ENCODE measurements at places on chromosomes 6 and 20. TPM values are rescaled to one million over a fixed set of nuclear protein-coding genes. Genes with fewer than 3 reads are reported as not detected.
A peak's percentile ranks its signal among the peaks of the same experiment; 100 is the strongest.

The PERP gene
- 28.9 TPM for total RNA-seq

The SLC22A2 gene
- 0.86 TPM for total RNA-seq

The SPTLC3 gene
- 0.42 TPM for total RNA-seq

The PTPRK gene
- total RNA-seq: 47.9 TPM

The SLC4A11 gene
- total RNA-seq: 29.4 TPM

The THBD gene
- total RNA-seq: 0.15 TPM

The OR12D3 gene
- total RNA-seq: not detected

The ANGPT4 gene
- 0.07 TPM for total RNA-seq

The DACT2 gene
- 1.8 TPM for total RNA-seq

The DPPA5 gene
- 1.2 TPM for total RNA-seq

The GPX5 gene
- not detected for total RNA-seq

The CUL9 gene
- 15.2 TPM for total RNA-seq

The RNF39 gene
- total RNA-seq: 0.26 TPM

The DEFB121 gene
- not detected for total RNA-seq

The ATP6V1G2 gene
- 3.6 TPM for total RNA-seq

The PI3 gene
- total RNA-seq: not detected

GRCh38 chr6:73028893-73029450 lies 196.3 kb downstream of the KHDC1L start:
- no peak for DNase-seq

GRCh38 chr6:5723841-5724691 lies 282.7 kb downstream of the NRN1 start:
- no peak for DNase-seq

GRCh38 chr20:17794400-17794799 lies 94.6 kb downstream of the BANF2 start:
- no peak for DNase-seq

- peak; percentile 26 for DNase-seq
These were observed 43.4 kb downstream of the PLCG1 start for GRCh38 chr20:41180599-41181333.

DNA sequence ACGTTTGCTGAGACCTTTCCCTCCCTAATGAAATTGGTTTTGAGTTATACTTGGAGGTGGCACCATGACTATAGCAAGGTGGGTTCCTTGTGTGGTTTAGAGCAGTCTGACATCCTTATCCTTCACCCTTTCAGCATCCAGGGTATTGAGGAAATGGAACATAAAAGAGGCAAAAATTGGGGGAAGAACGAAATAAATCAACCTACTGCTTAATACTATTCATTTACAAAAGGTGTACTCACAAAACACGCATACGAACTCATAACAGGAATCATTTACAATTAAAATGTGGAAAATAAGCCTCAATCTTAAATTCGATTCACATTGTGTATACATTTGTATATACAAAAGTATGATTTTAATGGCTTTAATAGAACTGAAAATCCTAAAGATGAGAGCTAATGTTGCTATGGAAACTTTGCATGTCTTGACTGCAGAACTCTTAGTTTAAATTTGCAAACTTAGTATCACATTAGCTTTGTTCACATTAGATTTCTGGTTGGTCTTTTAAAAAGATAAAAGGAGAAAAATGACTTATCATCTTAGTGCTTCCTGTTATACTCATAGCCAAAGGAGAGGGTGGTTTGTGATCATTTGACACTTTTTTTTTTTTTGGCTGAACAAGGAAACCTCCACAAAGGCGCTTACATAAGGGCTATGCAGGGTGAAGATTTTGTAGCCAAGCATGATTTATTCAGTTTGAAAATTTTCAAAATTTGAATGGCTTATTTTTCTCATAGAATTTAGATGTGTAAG lies 76.1 kb upstream of the ATXN1 start:
- no peak for DNase-seq

- no peak for DNase-seq
These were observed 132.0 kb downstream of the PHACTR3 start for GRCh38 chr20:59736366-59736765.

GRCh38 chr20:44696315-44696714 lies 18.9 kb upstream of the CCN5 start:
- DNase-seq: no peak

DNA sequence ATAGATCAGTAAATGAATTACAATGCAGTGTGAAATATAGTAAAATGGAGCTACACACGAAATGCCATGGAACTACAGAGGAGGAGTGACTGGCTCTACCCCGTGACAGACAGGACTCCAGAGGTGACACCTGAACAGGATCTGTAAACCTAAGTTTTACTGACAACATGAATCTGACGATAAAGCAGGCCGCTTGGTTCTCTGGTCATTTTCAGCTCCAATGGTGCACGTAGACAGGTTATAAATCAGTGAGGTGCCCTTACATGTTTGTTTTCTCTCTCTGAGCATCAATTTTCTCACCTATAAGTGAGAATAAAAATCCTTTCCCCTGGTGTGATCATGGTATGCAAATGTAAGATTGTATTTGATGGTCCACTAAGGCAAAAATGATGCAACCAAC lies 301.7 kb upstream of the PLN start:
- DNase-seq: no peak

DNA sequence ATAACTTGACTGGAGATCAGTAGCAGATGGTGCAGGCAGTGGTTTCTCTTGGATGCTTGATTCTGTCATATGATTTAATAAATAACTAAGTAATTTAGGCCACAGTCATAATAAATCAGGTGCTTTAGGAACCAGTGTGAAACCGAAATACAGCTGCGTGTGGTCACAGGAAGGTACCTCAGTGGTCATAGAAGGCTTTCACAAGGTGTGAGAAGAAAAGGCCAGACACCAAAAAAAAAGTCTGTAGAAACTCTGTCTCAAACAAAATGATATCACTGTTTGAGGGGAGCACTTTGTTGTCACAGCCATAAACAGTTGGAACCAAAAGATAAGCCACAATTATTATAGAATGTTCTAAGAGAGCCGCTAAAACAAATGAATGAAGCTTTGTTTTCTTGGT lies 56.5 kb downstream of the ARMC2 start:
- no peak for DNase-seq

- DNase-seq: no peak
These were observed 280.2 kb downstream of the ESR1 start for GRCh38 chr6:152087701-152088100.

DNA sequence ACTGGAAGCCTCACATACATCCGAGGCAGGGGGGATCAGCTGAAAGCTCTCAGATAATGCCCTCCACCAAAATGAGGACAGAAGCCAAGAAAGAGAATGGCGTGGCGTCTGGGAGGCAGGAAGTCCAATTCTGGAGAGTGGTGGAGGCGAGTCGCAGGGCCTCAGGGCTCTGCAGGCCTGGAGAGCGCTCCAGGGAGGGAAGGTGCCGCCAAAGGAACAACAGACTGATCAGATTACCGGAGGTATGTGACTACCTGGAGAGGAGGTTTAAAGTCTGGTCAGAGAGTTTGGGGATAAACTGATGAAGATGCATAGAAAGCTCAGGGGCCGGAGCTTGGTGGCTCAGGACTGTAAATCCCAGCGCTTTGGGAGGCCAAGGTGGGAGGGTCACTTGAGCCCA lies 11.2 kb upstream of the IP6K3 start:
- DNase-seq: no peak

- no peak for DNase-seq
These were observed 9.2 kb upstream of the PREX1 start for GRCh38 chr20:48837014-48837413.

- no peak for DNase-seq
These were observed 655.7 kb downstream of the EPHA7 start for GRCh38 chr6:92763680-92764079.

- no peak for DNase-seq
These were observed 107.9 kb downstream of the DCDC2 start for GRCh38 chr6:24249926-24250325.

DNA sequence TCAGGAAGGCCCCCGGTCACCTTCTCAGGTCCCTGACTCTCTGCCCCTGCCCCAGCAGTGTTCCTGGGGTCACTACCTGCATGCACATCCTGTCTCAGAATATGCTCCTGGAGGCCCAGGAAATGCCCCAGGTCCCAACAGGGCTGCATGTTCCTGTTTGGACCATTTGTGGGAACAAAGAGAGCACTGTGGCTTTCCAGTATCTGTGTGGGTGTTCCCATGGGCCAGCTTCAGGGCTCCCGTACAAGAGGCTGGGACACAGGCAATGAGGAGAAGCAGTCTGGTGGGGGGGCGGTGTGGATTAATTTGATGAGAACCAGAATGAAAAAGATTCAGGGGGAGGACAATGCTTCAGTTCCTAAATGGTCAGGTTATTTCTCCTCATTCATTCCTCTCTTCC lies 61.5 kb upstream of the GGTLC1 start:
- DNase-seq: no peak

GRCh38 chr6:13846841-13847240 lies 32.5 kb upstream of the MCUR1 start:
- peak; percentile 81 for DNase-seq

- DNase-seq: no peak
These were observed 29.2 kb downstream of the MDN1 start for GRCh38 chr6:89790403-89790802.

DNA sequence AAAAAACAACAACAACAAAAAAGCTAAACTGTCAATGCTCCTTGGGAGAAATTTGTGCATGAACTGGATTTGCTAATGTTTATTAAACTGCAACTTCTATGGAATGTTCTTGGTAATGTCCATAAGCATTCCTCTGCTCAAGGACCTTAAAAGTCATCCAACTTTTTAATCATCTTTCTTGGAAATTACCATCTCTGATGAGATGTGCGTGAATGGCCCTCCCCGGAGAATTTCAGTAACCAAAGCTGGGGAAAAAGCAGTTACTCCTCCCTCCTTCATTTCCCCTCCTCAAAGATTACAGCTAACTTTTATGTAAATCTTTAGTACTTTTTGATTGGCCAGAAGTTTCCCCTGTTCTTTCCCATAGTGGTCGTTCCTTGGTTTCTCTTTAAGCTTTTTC lies 5.2 kb downstream of the TBCC start:
- DNase-seq: no peak

DNA sequence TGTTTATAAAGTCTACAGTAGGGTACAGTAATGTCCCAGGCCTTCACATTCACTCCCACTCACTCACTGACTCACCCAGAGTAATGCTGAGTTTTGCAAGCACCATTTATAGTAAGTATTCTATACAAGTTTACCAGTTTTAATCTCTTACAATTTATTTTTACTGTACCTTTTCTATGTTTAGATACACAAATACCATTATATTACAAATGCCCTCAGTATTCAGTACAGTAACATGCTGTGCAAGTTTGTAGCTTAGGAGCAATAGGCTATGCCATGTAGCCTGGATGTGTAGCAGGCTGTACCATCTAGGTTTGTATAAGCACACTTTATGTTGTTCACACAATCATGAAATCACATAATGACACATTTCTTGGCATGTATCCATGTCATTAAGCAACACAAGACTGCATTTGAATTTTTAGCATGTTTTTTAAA lies 673.6 kb downstream of the CD109 start:
- DNase-seq: no peak

- DNase-seq: no peak
These were observed 23.5 kb downstream of the NOL7 start for GRCh38 chr6:13638626-13639025.

GRCh38 chr6:167227984-167228383 lies 63.1 kb upstream of the UNC93A start:
- DNase-seq: peak; percentile 75

GRCh38 chr20:46833360-46833759 lies 61.3 kb upstream of the EYA2 start:
- DNase-seq: no peak

DNA sequence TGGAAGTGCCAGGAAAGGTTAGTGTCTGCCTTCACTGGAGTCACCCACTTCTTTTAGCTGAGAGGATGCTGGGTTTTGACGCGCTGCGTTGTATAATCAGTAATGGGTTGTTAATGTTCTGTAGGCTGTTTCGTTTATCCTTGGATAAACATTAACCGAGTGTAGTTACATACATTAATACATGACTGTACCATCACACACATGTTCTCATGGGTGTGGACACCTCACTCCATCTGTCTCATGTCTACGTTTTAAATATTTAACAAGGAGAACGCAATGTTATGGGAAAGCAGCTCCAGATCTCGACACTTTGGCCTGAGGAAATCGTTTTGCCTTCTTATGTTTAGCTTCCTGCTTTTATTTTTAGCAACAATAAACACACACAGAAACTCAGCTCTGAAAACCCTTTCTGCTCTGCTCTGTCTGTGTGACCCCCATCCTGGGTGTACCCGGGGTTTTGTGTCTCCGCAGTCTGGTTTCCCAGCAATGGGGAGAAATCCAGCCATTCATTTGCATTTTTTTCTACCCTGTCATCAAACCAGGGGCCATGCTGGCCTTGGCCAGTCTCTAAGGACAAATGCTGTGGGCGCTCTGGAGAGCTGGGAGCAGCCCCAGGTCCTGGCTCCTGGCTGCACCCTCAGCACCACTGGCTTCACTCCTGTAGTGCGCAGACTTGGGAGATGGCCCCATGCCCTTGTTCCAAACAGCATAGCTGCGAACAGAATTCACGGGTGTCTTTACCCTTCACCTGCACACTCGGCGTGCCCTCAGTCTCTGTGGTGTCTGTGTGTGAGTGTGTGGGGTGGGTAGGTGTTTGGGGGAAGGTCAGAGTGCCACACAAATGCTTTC lies 110.8 kb downstream of the ERMARD start:
- DNase-seq: no peak

DNA sequence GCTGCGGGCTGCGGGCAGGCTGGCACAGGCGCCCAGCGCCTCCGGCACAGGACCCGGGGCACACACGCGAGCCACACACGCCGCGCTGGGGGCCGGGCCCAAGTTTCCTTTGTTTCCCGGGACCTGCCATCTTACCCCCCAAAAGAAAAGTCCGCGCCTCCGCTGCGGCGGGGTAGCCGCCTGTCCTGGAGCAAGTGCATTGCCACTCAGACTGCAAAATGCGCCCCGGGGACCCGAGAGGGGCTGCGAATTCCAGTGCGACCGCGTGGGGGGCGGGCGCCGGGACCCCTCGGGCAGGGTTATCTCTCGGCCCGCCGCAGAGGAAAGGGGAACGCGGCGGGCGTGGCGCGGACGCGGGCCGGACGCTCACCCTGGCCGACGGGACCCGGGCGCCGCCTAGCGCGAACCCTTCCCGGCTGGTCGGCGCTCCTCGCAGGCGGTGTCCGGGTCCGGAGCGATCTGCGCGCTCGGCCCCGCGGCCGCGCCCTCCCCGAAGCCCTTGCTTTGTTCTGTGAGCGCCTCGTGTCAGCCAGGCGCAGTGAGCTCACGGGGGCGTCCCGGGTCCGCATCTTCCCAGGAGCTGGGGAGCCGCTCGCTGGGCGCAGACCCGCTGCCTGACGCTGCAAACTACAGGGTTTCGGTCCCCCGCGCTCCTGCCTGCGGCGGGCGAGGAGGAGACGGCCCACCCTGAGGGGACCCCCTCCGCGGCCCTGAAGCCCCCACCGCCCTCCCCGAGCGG lies 639 bp upstream of the CD24 start:
- DNase-seq: peak; percentile 70

- DNase-seq: no peak
These were observed 140.2 kb downstream of the CD164 start for GRCh38 chr6:109242029-109242428.

Measured in H9 (cell line).